Frontal cortex (tissue), 4 donors: ENCODE measurements at places on chromosomes 3 and 15.

GRCh38 chr3:13494463-13495350 is 14.6 kb downstream of the HDAC11 start:
- DNase-seq: no peak

DNA sequence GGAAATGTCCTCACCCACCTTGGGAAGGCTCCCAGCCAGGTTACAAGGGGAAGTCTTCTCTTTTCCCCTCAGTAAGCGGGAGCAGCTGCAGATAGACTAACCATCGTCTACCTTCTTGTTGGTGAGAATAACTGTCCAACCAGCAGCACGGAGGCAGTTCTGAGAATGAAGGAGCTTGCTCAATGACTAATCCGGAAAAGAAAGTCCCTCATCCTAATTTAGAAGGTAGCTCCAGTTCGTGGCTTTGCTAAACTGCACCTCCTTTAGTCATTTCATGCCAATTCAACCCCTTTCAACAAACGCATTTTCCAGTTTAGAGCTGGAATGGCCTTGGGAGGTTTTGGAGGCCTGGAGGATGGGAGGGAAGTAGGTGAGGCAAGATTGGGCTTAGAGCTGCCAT is 527.4 kb upstream of the PROK2 start:
- no peak for DNase-seq

- no peak for DNase-seq
Measured at GRCh38 chr15:29687204-29687815, 135.0 kb downstream of the TJP1 start.

- DNase-seq: no peak
Measured at GRCh38 chr15:58710701-58711100, 38.8 kb downstream of the ADAM10 start.

DNA sequence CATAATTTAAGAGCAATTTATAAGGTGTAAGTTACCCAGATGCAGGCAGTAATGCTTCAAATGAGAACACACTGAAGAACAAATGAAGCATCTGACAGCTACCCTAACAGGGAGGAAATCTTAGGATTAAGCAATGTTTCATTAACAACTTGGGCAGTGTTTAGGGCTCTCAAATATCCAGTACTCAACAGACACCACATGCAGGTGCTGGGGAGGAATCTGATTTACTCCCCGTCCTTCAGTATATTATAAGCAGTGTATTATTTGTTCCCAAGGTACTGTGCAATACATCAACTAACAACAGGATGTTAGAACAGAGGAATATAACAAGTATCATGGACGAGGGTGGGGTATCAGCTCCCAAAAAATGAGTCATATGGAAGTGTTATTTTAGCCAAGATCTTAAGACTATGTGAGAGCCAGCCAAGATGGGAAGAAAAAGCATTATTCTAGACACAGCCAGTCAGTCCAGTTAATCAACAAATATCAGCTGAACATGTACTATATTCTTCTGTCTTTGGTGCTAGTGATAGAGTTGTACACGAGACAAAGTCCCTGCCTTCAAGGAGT is 20.4 kb downstream of the BTBD1 start:
- DNase-seq: no peak

- no peak for DNase-seq
Measured at GRCh38 chr3:115062412-115062956, 84.6 kb downstream of the ZBTB20 start.

- no peak for DNase-seq
Measured at GRCh38 chr3:7602297-7602696, 741.4 kb downstream of the GRM7 start.

- no peak for DNase-seq
Measured at GRCh38 chr15:97861529-97862260, 98.8 kb upstream of the ARRDC4 start.

GRCh38 chr3:145359040-145359439 is 801.9 kb downstream of the PLOD2 start:
- DNase-seq: no peak

- no peak for DNase-seq
Measured at GRCh38 chr3:128814519-128815317, 64.7 kb upstream of the ACAD9 start.

DNA sequence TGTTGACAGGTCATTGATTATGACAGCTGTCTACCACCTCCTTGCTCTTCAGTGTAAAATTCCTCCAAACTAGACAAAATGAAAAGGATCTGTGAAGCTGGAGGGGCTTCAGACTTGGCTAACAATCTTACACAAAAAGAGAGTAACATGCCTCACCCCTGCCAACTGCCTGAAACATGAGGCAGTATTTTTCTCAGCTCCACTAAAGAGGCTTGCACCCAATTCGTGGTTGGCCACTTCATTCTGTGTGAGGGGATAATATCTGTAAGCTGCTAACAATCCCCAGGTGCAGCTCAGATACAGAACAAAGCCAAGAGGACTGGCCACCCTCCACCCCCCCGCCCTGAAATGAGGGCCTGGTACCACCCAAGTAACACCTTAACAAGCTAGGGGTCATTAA is 2.8 kb downstream of the MB21D2 start:
- DNase-seq: no peak

DNA sequence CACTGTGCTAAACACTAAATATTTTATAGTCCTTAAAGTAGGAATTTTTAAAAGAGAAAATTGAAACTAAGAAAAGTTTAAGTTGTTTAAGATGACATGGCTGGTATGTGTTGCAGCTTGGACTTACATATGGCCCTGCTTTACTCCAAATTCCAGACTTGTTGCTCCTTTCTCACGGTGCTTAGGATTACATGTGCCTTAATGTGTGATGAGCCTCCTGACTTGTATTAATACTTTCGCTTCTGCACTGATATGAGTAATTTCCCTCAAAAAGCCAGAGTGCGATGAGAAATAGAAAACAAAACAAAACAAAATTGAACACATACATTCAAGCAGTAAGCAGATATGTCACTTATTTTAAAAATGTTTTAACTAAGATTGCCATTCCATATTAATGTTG is 250.2 kb downstream of the VGLL3 start:
- DNase-seq: no peak

- no peak for DNase-seq
Measured at GRCh38 chr15:65333856-65334255, 29.4 kb downstream of the RNU5B-1 start.

GRCh38 chr3:147417551-147418295 is 8.6 kb downstream of the ZIC1 start:
- peak; percentile 5 for DNase-seq

- DNase-seq: no peak
Measured at GRCh38 chr3:129491794-129492193, 36.6 kb upstream of the RHO start.

GRCh38 chr3:19937459-19938294 is 3.7 kb upstream of the EFHB start:
- DNase-seq: no peak

- DNase-seq: no peak
Measured at GRCh38 chr3:15361494-15362214, 29.3 kb upstream of the SH3BP5 start.

- no peak for DNase-seq
Measured at GRCh38 chr3:71521940-71522876, 61.3 kb downstream of the FOXP1 start.

- no peak for DNase-seq
Measured at GRCh38 chr3:152430223-152431002, 161.7 kb downstream of the MBNL1 start.

GRCh38 chr15:84108728-84109127 is 126.8 kb upstream of the GOLGA6L4 start:
- DNase-seq: no peak

GRCh38 chr3:54600441-54601204 is 327.2 kb downstream of the LRTM1 start:
- no peak for DNase-seq

DNA sequence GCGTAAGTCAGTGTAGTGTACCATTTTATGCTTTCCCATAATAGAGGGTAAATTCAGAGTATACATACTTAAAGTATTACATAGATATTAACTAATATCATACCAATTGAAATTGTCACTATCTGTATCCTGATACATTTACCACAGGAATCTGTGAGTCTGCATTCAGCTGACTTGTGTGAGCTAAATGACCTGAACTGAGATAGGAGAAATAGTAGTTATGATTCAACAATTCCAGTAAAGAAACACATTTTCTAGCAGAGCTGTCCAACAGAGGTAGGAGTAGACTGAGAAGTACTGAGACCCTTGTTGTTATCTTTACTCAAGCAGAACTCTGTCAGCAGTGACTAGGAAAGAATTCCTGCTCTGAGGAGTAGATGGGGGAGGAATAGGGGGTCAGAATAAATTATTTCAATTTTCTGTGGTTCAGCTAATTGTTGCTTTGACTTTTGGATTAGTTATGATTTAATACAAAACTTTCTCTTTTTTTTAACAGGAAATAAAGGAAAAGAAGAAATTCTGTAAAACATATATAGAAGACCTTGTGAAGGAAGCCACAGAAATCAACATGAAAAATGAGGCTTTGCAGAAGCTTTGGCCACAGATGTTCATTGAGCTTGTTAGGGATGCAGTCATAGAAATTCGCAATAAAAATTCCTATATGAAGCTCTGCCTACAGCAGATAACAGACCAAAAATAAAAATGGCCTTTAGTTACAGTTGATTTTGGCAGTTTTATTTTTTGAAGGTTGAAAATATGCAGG is 66.2 kb upstream of the THSD4 start:
- no peak for DNase-seq

DNA sequence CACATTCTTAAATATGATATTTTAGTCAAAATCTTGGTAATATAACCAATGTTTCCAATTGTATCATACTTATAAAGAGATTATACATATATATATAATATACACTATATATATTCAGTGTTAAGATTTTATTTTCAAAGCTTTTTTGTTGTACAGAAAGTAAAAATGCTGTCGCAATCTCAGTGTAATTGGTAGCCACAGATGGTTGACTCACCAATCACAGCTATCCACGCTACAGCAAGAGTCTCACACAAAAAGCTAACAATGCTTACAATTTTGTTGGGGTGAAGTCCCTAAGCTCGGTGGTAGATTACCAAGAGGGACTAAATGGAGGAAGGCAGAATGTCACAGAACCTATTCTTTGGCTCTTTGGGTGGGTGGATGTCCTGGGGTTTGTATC is 16.9 kb upstream of the CFAP161 start:
- DNase-seq: no peak

DNA sequence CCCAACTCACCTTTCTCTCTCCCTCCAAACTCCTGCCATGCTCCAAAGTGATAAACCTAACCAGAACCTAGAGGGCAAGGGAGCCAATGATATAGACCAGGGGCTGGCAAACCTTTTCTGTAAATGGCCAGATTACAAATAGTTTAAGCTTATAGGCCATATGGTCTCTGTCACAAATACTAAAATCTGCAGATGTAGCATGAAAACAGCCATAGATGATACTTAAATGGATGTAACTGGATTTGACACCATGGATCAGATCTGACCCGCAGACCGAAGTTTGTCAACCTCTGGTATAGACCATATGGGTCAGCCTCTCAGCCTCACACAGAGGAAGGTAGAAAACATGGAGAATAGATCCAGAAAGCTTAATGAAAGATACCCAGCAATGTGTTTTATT is 165.2 kb upstream of the STT3B start:
- DNase-seq: no peak

GRCh38 chr15:85164841-85165466 is 183.3 kb downstream of the PDE8A start:
- no peak for DNase-seq

DNA sequence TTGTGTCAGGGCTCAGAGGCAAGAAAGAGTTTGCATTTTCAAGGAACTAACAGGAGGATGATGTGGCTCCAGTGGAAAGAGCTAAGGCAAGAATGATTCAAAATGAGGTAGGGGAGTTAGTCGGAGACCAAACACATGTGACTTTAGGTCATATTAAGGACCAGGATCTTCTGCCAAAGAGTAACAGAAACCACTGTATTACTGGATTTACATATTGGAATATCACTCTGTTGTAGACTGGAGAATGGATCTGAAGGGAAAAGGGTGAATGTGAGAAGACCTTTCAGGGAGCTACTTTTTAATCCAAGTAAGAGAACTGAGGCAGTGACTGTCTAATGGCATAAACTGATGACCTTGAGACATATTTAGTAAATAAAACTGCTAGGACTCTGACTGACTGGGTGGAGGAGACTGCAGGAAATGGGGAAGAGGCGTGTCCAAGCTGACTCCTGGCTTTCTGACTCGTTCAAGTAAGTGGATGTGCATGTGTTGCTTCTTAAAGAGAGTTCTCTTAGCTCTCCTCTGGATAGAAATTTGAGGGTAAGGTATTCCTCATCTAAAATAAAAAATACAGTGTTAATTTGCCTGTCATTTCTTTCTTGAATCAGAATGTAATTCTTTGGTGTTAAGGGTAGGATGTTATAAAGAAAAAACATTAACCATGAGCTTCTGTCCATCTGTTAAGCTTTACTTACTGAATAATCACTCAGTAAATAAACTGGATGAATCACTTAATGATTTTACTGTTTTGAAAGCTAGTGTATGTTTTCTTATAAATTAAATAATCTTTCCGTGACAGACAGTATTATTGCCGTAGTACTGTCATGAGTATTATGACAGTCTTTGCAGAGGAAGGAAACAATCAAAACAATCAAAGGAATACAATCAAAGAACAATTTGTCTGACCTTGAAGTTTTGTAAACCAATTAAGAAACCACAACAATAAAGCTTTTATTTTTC is 58.3 kb upstream of the CFAP20DC start:
- no peak for DNase-seq

GRCh38 chr3:187919544-187919943 is 174.3 kb upstream of the BCL6 start:
- no peak for DNase-seq

GRCh38 chr3:129627350-129628168 is 21.1 kb upstream of the PLXND1 start:
- peak; percentile 80 for DNase-seq

GRCh38 chr3:31851278-31851677 is 129.8 kb downstream of the OSBPL10 start:
- DNase-seq: no peak

- DNase-seq: no peak
Measured at GRCh38 chr3:159829056-159829455, 159.6 kb upstream of the IL12A start.

GRCh38 chr15:93213281-93213680 is 124.3 kb upstream of the RGMA start:
- no peak for DNase-seq

DNA sequence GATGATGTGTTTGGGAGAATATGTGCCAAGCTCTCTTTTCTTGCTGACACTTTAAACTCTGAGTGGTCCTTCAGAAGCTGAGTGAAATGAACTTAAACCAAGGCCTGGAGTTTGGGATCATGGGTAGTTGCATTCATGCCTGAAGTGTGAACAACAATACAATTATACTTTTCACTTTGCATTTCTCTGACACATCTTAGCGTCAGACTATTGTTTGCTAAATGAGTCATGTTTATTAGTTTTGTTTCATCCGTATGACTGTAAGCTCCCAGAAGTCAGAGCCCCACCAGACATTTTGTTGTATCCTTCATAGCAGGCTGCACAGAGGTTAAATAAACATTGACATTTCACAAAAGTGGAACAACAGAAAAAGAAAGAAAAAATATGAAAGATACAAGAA is 542.6 kb downstream of the TUSC7 start:
- no peak for DNase-seq
